Stimulated activated CD4-positive, alpha-beta T cell treated with anti-CD3 and anti-CD28 coated beads, Interleukin-2, amount 100 ng/mL, for 24 hours (primary cell): ENCODE measurements at places on chromosomes 5 and 9.

GRCh38 chr5:133637206-133637605, 24.9 kb upstream of the FSTL4 start:
- DNase-seq = no peak

- no peak for DNase-seq
Measured at GRCh38 chr5:124743602-124744169, 2.8 kb downstream of the ZNF608 start.

- no peak for DNase-seq
Measured at GRCh38 chr5:54440456-54440893, 15.0 kb upstream of the HSPB3 start.

GRCh38 chr9:135334953-135335460, 144.6 kb upstream of the PPP1R26 start:
- DNase-seq = no peak

GRCh38 chr5:136768457-136768856, 403.1 kb upstream of the TRPC7 start:
- DNase-seq = no peak

DNA sequence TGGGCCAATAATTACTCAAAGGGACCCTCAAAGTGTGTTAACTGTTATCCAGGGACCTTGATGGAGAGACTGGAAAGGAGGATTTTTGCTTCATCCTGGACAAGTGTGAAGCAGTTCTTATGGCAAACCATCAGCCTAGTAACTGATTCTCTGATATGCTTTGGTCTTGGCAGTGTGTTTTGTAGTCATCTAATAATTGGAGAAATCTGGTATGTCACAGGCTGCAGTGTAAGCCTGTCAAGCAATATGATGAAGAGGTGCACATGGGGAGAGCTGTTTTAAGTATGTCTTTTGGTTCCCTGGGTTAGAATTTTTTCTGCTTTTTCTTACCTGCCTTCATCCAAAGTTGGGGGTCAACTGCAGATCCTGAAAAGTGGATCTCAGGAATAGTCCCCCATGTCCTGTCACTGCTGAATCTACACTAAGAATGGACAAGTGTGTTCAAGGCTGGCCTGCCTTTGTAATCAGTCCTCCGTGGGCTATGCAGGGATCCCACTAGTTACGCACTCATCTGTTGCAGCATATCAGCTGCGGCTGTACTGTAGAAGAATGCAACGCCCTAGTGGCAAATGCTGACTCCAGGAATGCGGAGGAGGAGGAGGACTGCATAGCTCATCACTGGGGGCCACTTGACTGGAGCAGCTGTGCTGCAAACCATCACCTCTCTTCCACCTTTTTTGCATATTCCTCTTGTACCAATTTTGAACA, 1.9 kb downstream of the SPTAN1 start:
- DNase-seq = peak; percentile 46

GRCh38 chr5:112006721-112007120, 249.7 kb upstream of the NREP start:
- DNase-seq = no peak

DNA sequence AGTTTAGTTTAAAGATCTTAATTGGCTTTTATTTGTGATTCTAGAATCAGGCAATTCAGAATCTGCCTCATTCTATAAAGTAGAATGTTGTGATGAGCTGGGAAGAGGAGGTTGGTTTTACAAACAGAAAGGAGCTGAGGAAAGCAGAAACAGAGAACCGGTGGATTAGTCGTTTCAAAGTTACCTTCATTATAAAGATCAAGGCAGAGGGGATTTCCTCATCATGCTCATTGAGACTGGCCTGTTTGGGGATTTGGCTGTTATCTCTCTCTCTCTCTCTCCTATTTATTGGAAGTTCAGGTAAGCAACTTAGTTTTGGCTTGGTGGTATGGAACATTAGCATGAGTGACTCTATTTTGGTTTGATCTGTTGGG, 134.0 kb downstream of the GCNT1 start:
- no peak for DNase-seq

DNA sequence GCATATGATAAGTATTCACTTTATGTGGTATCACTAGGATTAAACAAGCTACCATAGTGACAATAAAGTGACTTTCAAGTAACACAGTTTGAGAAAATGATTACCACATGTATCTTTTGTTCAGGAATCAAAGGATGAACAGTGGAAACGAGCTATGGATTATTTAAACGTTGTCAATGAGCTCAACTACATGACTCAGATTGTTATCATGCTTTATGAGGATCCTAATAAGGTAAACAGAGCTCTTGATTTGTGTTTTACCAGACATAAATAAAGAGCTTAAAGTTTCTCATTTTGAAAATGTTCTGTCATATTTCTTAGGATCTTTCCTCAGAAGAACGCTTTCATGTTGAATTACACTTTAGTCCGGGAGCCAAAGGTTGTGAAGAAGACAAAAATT, 57.4 kb downstream of the PPIP5K2 start:
- DNase-seq = no peak

DNA sequence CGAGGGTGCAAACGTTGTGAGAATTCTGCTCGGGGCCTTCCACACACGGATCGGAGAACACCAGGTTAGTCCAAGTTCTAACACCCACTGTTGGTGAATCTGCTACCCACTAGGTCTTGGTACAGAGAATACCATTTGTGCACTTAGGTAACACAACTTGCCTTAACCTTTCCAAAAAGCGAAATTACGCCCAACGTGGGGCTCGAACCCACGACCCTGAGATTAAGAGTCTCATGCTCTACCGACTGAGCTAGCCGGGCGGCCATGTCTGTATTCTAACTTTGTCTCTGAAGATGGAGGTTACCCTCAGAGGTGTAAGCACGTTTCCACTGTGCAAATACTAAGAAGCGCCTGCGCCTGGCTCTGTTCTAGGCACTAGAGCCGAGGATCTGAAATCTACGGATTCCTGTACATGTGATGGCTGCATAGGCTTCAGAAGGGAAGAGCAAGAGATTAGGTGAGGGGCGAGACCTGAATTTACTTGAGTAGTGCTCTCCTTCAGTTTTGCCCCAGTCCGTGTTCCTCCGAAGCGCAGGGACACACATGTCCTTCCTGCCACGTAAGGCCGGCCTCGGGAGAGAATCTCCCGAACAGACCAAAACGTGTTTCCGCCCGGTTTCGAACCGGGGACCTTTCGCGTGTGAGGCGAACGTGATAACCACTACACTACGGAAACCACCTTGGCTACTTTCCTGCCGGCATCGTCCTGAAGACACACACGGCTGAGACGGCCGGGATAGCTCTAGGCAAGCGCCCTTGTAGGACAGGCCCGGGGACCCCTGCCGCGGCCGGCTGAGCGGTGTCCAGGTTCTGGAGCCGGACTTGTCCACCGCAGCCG, 1.1 kb upstream of the TRIM41 start:
- peak; percentile 99 for DNase-seq

DNA sequence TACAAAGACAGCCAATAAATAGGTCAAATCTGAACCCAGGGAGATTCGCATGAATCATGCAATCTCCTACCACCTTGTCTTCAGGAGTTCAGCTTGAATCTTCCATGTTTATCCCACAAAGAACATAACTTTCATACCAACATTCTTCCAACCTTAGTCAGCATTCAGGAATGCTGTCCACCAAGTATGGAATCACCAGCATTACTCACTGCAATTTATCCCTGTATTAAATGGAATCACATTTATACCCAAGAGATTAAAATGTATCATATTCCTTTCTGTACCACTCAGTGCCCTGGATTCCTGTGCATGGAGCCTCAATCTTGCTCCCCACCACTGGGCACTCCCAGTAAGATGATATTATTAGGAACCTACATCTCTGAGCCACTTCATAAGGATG, 162.6 kb downstream of the GLIS3 start:
- no peak for DNase-seq

- DNase-seq = no peak
Measured at GRCh38 chr5:13944560-13945199, at the start of gene DNAH5. Gene DNAH5 (minus strand): TSS chr5:13944688. CDS start chr5:13944438, 250 bp downstream.

DNA sequence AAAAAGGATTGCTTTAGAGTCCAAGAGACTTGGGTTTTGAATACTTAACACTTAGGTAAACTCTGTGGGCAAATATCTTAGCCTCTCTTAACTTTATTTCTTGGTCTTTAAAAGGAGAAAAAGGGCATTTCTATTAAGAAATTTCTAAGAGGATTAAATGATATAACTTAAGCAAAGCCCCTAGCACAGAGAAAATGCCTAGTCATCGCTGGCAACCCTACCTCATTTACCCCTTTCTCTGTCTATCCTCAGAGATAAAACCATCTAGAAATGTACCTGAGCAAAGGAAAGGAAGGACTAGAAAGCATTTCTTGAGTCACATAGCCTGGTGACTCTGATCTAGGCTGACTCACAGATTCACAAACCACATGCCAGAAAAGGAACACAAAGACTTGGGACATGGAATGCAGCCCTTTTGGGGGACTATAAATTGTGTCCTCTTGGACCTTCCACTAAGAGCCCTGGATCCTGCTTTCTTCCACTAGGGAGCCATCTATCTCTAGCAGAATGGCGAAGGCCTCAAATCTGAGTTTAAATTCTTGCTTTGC, 120.6 kb downstream of the FOXD1 start:
- no peak for DNase-seq

DNA sequence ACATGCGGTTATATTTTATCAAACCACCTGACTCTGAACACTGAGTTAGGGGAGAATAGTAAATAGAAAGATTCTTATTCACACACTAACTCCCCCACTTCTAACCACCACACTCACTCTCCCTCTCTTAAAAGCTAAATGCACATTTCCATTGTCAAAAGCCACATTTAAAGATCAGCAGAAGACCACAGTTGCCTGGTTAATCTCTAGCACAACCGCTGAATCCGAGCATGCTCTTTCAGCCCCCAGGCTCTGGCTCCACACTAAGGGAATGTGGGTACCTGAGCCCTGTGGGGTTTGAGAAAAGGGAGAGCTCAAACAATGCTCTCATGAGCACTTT, 35.7 kb downstream of the PFDN1 start:
- no peak for DNase-seq

GRCh38 chr5:65197531-65198455, 283.9 kb downstream of the ADAMTS6 start:
- DNase-seq = no peak

DNA sequence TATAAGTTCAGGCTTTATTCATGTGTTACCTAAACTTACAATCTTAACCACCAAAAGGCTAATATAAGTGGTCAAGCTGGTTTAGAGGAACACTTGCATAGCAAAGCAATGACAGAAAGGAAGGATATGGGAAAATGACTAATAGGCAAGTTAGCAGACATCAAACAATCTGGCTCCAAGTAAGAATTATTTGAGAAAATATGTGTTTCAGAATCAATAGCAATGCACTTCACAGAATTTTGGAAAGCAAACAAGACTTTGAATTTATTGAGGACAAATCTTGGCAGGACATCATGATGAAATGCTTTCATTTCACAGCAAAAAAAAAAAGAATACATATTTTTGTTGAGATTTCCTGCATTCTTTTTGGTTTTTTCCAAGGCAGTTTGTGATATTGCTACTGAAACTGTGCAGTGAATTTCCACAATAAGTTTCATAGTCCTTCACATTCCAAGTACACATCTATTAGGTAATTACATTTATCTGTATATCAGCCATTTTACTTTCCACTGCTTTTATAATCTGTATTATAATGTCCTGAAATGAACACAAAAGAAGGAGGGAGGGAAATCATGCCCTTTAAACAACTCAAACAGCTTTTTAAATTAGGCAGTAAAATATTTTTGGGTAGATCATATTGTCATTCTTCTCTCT, 417.9 kb downstream of the NR2F1-AS1 start:
- no peak for DNase-seq

- DNase-seq = peak; percentile 21
Measured at GRCh38 chr9:78296201-78296892, 578 bp upstream of the PSAT1 start.

- DNase-seq = no peak
Measured at GRCh38 chr9:86940774-86941173, 6.5 kb downstream of the GAS1 start.

DNA sequence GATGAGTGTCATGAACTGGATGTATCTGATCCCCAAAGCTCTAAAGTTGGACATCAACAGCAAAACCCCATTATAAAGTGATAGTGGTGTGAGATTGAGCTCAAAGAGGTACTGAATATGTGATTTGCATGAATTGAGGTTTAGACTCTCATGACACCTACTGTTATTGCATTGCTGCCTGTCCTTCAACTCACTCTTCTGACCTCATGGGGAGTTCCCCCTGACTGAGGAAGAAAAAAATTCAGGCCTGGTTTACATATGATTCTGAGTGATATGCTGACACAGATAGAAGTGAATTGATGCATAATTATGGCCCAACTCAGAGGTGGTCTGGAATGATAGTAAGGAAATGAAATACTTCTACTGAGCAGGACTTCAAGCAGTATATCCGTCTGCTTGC, 76.2 kb upstream of the CHD1 start:
- DNase-seq = no peak

GRCh38 chr5:83377131-83377865, 94.2 kb upstream of the VCAN start:
- DNase-seq = no peak
